Brain microvascular endothelial cell (primary cell): ENCODE measurements at places on chromosomes 1 and 21.

DNA sequence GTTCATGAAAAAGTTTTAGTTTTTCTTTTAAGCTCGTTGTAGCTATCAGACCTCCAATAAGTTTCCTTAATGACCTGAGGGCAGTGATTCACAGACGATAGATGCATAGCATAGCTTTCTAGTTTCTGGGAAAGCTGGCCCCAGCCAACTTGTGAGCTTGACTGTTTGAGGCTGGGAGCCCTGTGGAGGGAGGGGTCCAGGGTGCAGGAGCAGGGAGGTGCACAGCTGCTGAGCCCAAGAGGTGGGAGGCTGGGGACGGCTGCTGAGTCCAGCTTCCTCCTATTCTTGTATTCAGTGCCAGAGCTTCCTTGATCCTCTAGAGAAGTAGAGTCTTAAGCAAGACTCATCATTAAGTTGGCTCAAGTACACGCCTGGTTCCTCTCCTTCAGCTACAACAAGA, 11.0 kb upstream of the AVPR1B start:
- no peak for DNase-seq

- no peak for DNase-seq
These were observed 191.2 kb downstream of the TRABD2B start for GRCh38 chr1:47805921-47806361.

GRCh38 chr1:76881762-76882161, 14.5 kb downstream of the ST6GALNAC5 start:
- no peak for DNase-seq

DNA sequence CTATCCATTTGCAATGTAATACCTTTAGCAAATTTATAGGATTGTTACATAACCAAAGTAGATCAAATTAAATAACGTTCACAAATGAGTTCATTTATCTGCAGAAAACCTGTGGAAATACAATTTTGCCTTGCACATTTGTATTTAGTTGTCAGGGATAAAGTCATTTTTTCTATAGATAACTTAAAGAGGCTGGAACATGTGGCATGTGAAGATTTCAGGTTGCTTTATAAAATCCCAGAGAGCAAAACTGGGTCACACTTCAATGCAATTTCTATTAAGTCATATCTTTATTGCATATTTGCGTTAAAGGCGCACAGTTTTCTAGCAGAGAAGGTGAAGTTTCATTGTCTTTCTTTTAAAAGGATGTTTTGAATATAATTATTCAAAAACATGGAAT, 342.4 kb downstream of the USP25 start:
- no peak for DNase-seq

DNA sequence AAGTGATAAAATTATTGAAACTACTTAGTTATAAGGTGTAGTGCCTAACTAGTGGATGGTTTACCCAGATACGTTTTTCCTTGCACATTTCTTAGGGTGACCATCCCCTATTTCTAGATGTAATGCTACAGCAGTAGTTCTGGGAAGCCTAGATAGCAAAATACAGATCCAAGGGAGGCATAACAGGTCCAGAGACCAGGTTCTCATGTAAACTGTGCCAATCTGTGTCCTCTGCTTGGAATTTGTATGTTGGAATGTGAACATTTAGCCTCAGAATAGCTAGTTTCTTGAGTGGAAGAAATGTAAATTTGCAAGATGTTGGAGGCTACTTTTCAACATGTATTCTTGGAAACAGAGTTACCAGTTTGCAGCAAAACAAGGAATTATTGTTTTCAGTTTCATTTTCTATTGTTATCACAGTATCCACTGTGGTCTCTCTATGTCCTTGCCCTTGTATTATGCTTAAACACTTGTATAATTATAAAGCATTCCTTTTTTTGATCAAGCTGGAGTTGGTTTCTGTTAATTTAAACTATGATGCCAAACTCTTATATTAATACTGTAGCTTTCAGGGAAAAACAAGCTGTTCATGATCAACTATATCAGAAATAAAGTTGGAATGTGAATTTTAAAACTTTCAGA, 102.0 kb upstream of the BRINP3 start:
- no peak for DNase-seq

DNA sequence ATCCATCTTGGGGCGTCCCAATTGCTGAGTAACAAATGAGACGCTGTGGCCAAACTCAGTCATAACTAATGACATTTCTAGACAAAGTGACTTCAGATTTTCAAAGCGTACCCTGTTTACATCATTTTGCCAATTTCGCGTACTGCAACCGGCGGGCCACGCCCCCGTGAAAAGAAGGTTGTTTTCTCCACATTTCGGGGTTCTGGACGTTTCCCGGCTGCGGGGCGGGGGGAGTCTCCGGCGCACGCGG, 282 bp upstream of the SOD1 start:
- no peak for DNase-seq
